Activated naive CD4-positive, alpha-beta T cell treated with anti-CD3 and anti-CD28 coated beads, Interleukin-2, amount 10 ng/mL, durations not matched to agents 5 hours and 36 hours (primary cell): ENCODE measurements at places on chromosomes 2 and 18. TPM values are rescaled to one million over a fixed set of nuclear protein-coding genes. Genes with fewer than 3 reads are reported as not detected.

The LOXHD1 gene
- total RNA-seq: 0.02 TPM

The FAM110C gene
- 0.22 TPM for total RNA-seq

The TM4SF20 gene
- not detected for total RNA-seq

The SP9 gene
- not detected for total RNA-seq

The CHN1 gene
- 0.63 TPM for total RNA-seq

The FBXO15 gene
- total RNA-seq: 0.43 TPM

The CYP26B1 gene
- total RNA-seq: not detected

The GATA6 gene
- not detected for total RNA-seq

The DSG4 gene
- not detected for total RNA-seq

The TMEM185B gene
- 22.8 TPM for total RNA-seq

The ASB18 gene
- not detected for total RNA-seq

The HOXD11 gene
- not detected for total RNA-seq

The ATG9A gene
- total RNA-seq: 54.3 TPM

The SNRNP27 gene
- total RNA-seq: 48.3 TPM

The LIPG gene
- total RNA-seq: 0.39 TPM

The UBXN2A gene
- total RNA-seq: 13.8 TPM

The DAPL1 gene
- total RNA-seq: not detected

The SH3YL1 gene
- total RNA-seq: 30.8 TPM

The RFX8 gene
- total RNA-seq: 0.73 TPM

The COL5A2 gene
- 0.60 TPM for total RNA-seq

The RBKS gene
- 1.3 TPM for total RNA-seq

The COL6A3 gene
- 0.45 TPM for total RNA-seq

The SLC9A4 gene
- total RNA-seq: 0.13 TPM

The SLC38A11 gene
- not detected for total RNA-seq

The GALNT14 gene
- not detected for total RNA-seq

The MTCL1 gene
- total RNA-seq: 3.0 TPM

The NEU2 gene
- total RNA-seq: not detected

The AGXT gene
- total RNA-seq: not detected

The MATN3 gene
- total RNA-seq: not detected

The ZNF519 gene
- 12.9 TPM for total RNA-seq

The PRSS56 gene
- not detected for total RNA-seq

The CHRND gene
- not detected for total RNA-seq

The SLC16A14 gene
- 1.3 TPM for total RNA-seq

The CAVIN2 gene
- total RNA-seq: not detected

The LRRC30 gene
- not detected for total RNA-seq

The MTA3 gene
- 29.9 TPM for total RNA-seq

The CLK1 gene
- 139 TPM for total RNA-seq

The ATP6V1B1 gene
- not detected for total RNA-seq

The STK25 gene
- 128 TPM for total RNA-seq

The GCG gene
- total RNA-seq: not detected

The HAT1 gene
- 52.0 TPM for total RNA-seq

The CROCC2 gene
- not detected for total RNA-seq

The RASGRP3 gene
- 5.8 TPM for total RNA-seq

The CPO gene
- total RNA-seq: not detected

The EMX1 gene
- total RNA-seq: not detected

The STON1 gene
- total RNA-seq: 1.4 TPM

The B4GALT6 gene
- total RNA-seq: 1.3 TPM

The C2orf92 gene
- total RNA-seq: 8.3 TPM

The KCNE4 gene
- not detected for total RNA-seq

The CABYR gene
- total RNA-seq: 1.2 TPM

The TGFA gene
- not detected for total RNA-seq

The TUBA3E gene
- not detected for total RNA-seq

The NT5DC4 gene
- not detected for total RNA-seq

The CDH7 gene
- total RNA-seq: not detected

The CCDC148 gene
- not detected for total RNA-seq

The CNDP1 gene
- total RNA-seq: not detected

The TMEM163 gene
- total RNA-seq: 0.18 TPM
